ENCODE measurements at places on chromosomes 12 and 14.
A peak's percentile ranks its signal among the peaks of the same experiment; 100 is the strongest.

DNA sequence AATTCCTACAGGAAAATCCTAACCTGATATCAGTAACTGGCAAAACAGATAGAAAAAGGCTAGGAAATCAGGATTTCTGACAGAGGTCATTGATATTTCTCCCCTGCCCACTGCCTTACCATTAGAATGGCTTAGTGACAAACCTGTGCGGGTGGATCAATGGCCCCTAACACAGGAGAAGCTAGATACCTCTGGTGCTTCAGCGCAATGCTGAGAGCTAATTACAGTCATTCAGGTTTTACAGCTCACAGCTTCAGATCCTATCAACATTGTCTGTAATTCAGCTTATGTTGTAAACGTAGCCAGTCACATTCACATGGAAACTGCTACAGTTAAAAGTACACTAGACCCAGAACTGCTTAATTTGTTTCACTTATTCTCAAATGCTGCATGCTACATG, 17.4 kb upstream of the SLC10A1 start:
- no peak for DNase-seq

DNA sequence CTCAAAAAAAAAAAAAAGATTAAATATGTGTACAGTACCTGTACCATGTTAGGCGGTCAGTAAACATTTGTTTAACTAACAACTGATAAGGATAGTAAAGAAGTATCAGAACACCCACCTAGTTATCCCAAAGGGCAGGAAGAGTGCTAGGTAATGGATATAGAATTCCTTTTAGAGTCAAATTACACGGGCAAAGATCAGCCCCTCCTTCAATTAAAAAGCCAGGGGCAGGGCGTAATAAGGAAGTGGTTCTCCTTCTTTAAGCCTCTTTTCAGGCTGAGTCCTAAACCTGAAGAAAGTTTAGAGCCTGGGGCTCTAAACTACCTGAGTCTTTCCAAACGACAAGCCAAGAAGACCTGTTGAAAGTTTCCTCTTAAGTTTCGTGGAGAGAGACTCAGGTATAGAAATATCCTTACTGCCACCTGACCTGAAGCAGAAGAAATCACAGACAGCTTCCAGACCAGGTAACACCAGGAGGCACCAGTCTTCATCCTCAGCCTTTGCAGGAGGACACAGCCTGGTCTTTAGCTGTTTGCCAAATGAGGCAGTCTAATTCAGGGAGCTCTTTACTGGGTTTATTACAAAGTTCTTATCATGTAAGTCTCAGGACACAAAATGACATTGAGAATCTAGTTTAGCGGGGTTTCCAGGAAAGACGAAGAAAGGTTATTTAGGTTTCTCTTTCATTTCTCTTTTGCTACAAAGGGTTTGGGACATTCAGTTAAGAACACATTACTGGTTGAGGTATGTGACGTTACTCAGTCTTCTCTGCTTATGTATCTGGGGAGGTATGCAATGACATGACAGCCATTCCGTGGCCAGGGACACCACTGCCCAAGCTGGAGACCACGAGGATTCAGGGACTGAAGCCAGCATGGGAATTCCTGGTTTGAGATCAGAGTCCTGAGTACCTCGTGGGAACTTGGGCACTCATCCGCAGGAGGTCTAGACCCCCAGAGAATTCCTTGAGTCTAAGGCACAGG, at the start of gene BCL2L14:
Gene BCL2L14 (plus strand): TSS at position 266 of the 983 bp plus-strand sequence. CDS start 8,367 bp downstream, outside the sequence.
- DNase-seq, result no peak

DNA sequence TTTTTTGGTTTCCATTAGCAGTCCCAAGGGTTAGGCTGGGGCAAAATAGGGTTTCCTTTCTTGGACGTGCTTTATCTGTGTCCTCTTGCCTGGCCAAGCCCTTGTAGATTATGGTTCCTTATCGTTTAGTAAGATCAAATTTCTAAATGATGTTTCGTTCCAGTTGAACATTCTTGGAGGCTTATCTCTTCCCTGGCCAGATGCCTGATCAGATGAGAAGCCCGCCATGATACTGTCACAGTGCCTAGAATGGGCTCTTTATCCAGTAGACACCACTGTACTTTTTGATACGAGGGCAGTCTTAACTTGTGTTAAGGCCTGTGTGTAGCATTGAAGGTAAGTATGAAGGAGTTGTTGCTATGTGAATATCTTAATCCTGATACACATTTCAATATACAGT, 76.1 kb upstream of the TMEM263 start:
- DNase-seq, result no peak

DNA sequence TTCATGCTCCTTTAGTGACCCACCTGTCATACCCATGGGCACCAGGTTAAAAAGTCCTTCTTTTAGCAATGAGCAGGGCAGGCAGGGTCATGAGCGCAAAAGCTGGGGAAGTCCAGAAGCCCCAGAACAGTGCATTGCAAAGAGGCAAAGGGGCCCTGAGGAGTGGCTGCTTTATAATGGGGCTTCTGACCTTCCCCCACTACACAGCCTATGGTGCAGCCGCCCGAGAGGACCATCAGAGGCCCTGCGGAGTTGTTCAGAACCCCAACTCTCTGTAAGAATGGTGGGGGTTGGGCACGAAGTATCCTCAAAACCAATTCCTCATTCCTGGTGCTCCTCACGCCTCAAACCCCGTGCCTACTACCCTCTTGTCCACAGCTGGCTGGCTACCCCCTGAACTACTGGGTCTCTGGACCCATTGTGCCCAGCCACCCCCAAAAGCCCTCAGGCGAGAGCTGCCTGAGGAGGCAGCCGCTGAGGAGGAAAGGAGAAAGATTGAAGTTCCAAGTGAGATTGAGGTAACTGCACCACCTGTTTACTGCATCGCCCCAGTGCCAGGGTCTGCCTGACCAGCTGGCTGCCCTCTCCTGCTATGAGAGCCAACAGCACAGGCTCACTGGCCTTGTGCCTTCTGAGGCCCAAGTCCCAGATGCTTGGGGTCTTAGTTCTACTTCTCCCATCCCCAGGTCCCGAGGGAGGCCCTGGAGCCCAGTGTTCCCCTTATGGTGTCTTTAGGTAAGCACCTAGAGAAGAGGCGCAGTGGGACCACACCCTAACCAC, 6.7 kb downstream of the REC8 start:
- no peak for DNase-seq

DNA sequence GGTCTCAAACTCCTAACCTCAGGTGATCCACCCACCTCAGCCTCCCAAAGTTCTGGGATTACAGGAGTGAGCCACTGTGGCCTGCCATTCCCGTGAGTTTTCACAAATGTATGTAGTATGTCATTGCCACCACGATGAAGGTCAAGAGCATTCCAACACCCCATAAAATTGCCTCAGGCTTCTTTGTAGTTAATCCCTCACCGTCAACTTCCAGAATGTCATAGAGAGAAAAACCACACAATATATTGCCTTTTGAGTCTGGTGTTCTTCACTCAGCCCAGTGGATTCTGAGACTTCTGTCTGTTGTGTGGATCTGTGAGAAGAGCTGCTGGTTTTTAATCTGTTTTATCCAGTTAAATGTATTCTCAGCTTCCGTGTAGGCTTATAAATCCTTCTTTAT, 12.6 kb upstream of the CFAP251 start:
- no peak for DNase-seq

- no peak for DNase-seq
Observed at GRCh38 chr12:117836999-117837736, 131.6 kb downstream of the KSR2 start.

- DNase-seq, result no peak
Observed at GRCh38 chr12:105993766-105994555, 144.8 kb downstream of the NUAK1 start.

- no peak for DNase-seq
Observed at GRCh38 chr14:65032319-65032718, 45.6 kb downstream of the FNTB start.

DNA sequence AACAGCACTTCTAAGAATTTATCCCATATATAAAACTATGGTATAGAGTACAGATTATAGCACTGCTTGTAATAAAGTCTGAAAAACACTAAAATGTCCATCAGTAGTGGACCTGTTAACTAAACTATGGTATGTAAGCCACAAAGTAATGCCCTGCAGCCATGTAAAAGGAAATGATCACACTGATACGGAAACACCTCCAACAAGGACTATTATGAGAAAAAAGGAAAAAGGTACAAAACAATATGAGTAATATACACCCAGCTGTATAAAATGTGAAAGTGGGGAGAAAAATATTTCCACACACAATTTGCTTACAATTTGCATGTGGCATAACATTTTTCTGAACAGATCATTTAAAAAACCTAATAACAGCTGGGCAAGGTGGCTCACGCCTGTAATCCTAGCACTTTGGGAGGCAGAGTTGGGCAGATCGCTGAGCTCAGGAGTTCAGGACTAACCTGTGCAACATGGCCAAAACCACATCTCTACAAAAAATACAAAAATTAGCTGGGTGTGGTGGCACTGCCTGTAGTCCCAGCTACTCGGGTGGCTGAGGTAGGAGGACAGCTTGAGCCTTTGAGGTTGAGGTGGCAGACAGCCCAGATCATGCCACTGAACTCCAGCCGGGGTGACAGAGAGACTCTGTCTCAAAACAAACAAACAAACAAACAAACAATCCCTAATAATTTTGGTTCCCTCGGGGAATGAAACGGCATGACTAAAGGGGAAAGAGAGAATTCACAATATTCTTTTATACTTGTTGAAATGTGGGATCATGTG, 250.5 kb downstream of the MED13L start:
- no peak for DNase-seq

GRCh38 chr14:25843481-25844470, 754.1 kb downstream of the NOVA1 start:
- no peak for DNase-seq

DNA sequence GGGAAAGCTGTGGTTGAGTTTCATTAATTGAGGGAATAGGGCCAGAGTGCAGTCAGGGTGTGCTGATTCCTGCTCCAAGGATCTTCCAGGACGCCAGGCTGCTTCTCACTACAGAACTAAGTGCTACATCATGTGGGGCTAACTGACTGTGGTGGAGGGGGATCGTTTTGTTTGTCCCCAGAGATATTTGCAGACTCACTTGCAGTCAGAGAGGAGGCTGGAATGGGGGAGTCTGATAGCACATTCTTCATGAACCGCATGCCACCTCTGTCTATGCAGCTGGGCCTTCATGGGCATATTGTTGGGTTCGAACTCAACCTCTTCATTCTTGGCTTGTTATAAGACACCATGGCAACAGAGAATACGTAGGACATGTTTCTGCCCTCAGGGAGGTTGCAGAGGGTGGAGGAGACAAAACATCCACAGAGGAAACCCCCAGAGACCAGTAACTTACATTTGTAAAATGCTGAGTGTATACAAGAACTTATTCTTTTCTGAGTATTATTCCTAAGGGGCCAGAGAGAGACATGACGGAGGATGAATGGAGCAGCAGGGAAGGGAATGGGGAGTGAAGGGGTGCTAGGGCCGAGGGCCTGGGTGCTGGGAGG, 13.0 kb downstream of the KRT7 start:
- DNase-seq, result no peak

- DNase-seq, result no peak
Observed at GRCh38 chr14:103058164-103059055, 1.1 kb upstream of the CDC42BPB start.

- DNase-seq, result no peak
Observed at GRCh38 chr12:83468988-83469908, 782.5 kb downstream of the TMTC2 start.

DNA sequence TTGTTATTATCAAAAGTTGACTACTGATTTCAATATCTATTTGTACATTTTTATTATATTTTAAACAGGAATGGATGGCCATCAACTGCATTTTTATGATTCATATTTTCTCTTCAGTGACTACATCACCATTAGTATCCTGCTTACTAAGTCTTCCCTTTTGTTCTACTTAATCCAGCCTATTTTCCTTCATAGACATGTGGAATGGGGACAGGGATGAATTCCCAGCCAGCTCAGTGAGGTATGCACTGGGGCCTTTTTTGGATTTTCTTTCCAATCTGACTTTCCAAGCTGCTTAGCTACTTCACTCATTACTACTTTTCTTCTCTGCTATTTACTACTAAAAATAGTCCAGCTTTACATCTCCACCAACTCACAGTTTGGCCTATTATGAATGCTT, 38.4 kb downstream of the AKAP6 start:
- DNase-seq, result peak; percentile 42

- no peak for DNase-seq
Observed at GRCh38 chr14:90804292-90805083, 11.7 kb downstream of the TTC7B start.

- no peak for DNase-seq
Observed at GRCh38 chr14:74973003-74973653, 17.7 kb upstream of the PGF start.

DNA sequence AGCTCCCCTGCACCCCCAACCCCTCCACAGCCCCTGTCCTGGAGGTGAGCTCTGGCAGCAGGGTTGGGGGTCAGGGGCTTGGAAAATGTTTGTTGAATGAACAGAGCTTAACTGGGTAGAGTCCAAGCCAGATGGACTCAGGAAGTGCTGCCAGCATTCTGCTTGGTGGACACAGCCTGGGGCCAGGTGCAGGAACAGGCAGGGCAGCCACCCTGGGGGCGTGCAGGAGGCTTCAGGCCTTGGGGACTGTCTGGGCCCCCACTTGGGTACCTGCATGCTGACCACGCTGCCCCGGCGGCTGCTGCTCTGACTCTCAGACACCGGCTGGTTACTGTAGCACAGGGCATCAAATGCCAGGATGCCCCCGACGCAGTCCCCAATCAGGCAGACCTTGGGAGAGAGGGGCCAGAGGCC, 15.7 kb downstream of the ARL6IP4 start:
- DNase-seq, result no peak

DNA sequence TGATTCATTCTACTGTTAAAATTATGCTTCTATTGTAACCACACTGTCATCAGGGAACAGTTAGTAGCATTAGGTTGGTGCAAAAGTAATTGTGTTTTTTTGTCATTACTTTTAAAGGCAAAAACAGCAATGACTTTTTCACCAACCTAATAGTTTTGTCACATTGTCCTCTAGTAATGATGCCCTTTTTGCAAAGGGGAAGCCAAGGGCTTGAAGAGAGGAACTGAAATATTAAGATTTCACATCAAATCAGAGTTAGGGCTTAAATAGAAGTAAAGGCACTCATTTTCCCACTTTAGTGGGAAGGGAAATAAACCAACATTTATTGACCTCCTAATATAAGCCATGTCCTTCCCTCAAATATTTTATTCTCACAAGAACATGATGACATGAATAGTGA, 273.7 kb downstream of the NRXN3 start:
- no peak for DNase-seq

GRCh38 chr12:27772328-27773049, 7.5 kb upstream of the KLHL42 start:
- no peak for DNase-seq

- no peak for DNase-seq
Observed at GRCh38 chr14:66965831-66966230, 223.4 kb upstream of the GARIN2 start.

- DNase-seq, result no peak
Observed at GRCh38 chr14:67491285-67491684, 2.8 kb upstream of the TMEM229B start.

DNA sequence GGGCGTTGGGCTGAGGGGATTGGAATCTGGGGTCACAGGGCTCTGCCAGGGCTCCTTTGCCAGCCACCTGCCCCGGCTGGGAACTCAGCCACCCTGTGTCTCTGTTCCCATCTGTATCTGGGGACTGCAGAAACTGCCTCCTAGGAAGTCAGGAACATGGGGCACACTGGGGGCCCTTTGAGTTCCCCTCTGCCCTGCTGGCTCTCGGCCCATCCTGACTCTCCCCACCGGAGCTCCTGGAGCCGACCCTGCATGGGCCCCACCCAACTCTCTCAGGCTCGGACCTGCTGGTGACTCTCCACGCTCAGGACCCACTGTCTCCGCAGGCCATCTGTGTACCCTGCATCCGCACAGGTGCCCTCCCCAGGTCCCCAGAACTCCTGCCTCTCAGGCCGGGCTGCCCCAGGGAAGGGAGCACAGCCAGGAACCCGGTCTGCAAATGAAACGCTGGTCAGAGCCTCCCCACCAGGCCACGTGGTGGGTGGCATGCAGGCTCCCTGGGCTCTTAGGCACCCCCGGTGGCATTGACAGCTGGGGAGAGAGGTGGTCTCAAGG, 82.8 kb downstream of the KIF26A start:
- DNase-seq, result no peak
